ENCODE measurements at places on chromosomes 1 and 21.

GRCh38 chr1:182611326-182611725, 7.1 kb upstream of the RGS16 start:
- no peak for DNase-seq

DNA sequence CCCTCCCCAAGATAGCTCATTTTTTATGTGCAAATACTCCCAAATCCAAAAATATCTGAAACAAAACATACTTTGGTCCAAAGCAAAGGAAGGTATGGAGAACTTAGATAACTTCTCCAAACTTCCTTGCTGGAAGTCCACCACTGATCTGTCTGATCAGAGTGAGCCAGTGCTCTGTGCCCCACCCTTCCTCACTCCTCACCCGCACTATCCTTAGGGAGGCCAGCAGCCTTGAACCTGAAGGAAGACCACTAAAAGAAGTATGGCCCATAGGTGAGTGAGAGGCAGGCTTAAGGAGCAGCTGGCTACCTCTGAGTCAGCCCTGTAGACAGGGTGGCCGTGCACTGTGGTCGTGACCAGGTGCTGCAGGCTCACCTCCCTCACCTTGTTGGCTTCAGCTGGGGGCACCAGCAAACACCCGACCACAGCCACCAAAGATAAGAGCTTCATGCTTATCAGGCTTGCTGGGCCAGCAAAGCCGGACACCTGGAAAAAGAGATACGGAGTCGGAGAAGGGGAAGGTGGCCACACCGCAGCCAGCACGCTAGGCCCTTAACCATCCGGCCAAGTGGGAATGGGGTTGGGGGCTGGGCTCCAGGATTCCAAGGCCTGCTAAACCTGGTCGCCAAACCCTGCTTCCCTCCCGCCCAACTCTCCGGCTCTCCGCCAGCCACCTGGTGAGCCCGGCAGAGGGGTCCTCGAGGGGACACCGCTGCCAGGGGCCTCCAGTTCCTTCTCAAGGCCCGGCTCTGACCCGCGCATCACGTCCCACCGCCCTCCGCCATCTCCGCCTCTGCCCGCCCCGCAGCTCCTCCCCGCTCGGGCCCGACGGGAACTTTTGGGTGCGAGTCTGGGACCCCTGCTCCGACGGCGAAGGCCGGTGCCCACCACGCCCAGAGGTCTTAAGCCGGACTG, 543 bp downstream of the TMEM9 start:
- DNase-seq = no peak

- no peak for DNase-seq
Measured at GRCh38 chr1:151970626-151971025, 23.0 kb downstream of the S100A10 start.

DNA sequence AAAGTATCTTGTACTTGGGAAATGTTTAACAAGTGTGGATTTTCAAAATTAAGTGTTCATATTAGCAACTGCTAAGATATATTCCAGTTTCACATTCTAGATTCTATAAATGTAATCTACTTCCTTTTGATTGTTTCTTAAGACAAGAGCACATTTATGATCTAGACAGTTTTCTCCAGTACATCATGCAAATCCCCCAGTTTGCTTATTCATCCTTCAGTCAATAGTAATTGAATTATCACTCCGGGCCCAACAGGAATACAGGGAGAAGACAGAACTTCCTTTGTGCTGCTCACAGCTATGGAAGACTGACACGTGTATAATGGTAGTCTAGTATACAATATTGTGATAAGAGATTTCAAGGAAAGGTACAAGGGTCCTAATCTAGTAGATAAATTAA, 14.5 kb downstream of the PLA2G4A start:
- DNase-seq = no peak

DNA sequence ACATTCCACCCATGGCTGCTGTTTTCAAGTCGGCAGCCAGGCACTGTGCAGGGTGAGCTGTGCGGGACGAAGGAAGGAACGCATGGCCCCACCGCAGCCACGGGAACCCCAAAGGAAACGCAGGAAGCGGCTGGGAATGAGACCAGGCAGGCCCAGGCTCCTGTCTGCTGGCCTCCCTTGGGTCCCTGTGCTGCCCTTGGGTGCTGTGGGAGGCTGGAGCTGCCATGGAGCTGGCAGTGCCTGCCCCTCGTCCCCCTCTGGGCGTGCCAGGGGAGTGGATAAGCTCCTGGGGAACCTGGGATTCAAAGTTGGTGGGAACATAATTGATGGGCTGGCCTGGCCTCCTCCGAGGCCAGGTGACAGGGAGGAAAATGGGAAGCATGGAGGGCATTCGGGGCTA, 5.3 kb upstream of the KRTAP10-4 start:
- DNase-seq = no peak

DNA sequence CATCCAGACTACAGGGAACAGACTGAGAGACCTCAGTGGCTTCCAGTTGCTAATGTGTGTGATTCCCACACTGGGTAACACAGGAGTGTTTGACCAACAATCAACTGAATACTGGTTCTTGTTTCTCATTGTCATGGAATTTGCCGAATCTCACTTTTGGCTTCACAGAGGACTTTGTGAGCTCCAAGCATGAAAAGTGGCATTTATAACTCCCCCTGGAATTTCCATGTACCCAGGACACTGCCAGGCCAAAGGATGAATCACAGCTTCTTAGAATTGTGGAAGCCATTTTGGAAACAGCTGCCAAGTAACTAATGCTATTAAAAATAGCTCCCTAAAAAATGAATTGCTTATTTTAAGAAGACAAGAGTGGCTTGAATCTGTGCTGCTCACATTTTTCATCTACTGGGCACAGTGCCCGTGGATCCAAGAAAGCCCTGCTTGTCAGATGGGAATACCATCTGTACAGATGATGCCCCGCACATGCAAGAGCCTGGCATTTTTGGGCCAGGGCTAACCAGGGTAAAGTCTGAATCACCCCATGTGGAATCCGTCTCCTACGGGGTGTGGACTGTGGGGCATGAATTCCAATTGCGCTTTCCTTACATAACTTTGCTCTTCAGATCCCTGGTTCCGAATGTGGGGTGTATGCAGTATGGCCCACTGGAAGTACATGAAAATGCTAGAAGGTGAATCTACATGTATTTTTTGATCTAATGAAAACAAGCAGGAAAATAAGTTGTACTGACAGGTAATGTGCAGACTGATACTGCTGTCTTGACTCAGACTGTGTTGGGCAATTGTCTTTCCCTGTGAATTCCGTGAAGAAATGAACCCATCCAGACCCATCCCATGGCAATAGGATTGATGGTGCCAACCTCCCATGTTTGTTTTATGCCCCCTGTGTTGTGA, 487.3 kb downstream of the SIPA1L2 start:
- DNase-seq = no peak

GRCh38 chr1:118388301-118388959, 203.4 kb upstream of the SPAG17 start:
- no peak for DNase-seq

GRCh38 chr1:230231774-230232145, 164.7 kb downstream of the GALNT2 start:
- no peak for DNase-seq

DNA sequence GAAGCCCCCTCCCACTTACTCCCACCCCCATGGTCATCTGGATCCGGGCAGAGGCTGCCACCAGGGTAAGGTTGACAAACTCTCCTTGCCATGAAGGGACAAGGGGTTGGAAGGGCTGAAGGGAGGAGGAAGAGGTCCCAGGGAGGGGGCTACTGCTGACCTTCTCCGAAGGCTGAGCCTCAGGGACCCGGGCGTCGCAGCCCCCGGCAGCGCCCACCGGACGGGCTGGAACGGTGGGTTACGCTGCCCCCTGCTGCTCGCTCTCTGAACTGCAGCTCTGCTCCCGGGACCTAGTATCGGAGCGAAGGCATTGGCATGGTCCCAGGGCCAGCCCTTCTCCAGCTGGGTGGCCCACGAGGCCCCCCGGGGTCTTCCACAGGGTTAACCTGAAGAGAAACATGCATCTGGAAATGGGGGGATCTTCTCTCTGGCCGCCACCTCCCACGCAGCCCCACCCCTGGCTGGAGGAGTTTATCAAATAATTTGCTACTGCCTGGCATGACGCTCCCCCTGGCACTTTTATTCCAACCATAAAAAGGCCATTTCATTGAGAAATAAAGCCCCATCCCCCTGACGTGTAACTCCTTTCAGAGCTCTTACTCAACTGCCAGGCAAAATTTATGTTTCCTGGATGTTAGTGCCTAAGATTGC, 70.4 kb upstream of the TARDBP start:
- peak; percentile 26 for DNase-seq

GRCh38 chr1:156291226-156292061, 4.0 kb downstream of the GLMP start:
- no peak for DNase-seq

Data from activated CD4-positive, CD25-positive, alpha-beta regulatory T cell treated with anti-CD3 and anti-CD28 coated beads, Interleukin-2, amount 50 U/mL, for 16 hours (primary cell).